ENCODE measurements at places on chromosomes 2 and 18.

DNA sequence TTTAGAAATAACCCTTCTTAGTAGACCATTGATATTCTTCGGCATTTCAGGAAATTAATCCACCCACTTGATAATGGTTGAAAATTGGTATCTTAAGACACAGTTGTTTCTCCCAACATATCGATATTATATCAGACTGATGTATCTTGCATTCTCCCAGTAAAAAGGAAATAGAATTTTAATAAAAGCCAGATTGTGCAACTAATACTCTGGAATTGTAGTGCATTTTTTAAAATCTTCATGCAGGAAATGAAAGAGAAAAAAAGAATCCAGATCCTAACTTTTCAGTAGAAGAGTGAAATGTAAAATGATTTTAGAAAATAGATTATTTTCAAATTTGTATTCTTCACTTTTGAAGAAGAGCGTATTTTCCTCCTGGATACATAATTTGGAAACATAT is 1168.4 kb downstream of the DPP10 start:
- no peak for DNase-seq

DNA sequence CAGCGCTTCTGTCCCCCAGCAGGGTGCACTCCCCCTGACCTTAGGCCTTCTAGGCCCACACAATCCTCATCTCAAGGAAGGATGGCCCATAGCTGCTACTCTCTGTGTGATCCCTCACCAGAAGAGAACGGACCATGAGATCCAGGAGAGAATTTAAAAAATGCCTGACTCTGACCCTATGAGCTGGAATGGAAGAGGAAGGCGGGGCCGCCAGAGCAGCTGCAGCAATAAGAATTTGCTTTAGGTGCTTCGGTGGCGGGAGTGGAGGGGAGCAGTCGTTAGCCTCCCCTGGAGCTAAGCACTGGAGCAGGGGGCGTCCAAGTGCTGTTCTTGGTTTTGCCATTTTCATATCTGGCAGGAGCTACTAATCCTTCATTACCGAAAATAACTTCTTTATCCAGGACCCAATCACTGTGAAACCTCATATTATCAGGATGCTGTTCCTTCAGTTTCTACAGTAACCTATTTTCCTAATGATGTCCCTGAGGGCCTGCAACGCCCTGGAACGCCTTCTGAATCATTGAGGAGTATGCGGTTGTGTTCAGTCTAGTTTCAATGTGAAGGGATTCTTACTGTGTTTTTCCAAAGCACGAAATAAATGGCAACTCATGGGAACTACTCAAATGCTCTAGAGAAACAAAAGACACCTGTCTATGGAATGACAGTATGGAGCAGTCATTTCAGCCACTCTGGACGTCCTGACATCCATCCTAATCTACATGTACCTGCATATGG is 105.1 kb upstream of the SIX2 start:
- no peak for DNase-seq

DNA sequence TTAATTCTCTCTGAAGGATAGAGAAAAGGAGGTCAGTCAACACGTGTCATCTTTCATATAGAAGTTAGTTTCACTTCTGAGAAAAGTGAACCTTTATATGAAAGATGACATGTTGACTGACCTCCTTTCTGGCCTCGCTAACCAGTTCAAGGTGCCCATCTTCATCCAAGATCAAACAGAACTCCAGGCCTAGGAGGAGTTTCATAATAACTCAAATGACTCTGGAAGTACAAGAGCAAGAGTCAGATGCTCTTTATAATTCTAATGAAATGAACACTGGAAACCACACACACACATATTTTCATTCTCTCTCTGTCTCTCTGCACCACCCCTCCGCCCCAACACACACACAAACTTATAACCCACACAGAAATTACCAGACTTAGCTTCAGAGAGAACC is 16.3 kb downstream of the ANKRD44 start:
- no peak for DNase-seq

DNA sequence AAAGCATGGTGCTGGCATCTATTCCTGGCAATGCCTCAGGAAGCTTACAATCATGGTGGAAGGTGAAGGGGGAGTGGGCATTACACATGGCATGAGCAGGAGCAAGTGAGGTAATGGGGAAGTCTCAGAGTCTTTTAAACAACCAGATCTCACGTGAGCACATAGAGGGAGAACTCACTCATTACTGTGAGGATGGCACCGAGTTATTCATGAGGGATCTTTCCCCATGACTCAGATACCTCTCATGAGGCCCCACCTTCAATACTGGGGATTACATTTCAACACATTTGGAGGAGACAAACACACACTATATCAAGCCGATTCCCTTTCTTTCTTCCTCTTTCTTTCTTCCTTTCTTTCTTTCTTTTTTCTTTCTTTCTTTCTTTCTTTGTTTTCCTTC is 47.9 kb upstream of the FANCL start:
- DNase-seq, result peak; percentile 45

DNA sequence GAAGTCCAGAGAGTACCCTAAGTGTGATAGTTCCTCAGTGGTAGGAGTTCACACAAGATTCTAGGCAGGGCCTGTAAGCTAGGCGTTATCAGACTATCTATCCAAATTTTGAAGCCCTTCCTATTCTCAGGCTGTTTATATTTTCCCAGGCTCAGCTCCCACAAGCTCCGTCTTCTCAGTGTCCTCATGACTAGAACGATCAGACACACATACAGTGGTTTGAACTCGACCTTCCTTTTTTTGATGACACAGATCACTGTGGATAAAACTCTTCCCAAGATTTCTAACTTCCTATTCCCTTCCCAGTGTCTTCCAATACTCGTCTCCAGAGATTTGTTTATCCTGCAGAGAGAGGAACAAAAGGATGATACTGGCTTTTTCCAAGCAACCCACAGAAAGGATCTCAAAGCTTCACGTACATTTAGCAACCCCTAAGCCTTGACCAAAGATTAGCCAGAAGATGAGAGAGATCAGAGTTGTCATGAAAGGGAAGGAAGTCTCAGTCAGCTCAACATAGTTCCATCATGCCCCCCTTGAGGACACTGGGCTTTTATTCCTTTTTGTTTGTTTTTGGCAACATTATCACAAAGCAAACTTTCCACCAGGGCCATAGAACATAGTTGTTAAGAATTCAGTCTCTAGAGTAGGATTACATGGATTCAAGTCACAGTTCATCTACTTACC is 42.3 kb upstream of the DOK6 start:
- DNase-seq, result no peak

DNA sequence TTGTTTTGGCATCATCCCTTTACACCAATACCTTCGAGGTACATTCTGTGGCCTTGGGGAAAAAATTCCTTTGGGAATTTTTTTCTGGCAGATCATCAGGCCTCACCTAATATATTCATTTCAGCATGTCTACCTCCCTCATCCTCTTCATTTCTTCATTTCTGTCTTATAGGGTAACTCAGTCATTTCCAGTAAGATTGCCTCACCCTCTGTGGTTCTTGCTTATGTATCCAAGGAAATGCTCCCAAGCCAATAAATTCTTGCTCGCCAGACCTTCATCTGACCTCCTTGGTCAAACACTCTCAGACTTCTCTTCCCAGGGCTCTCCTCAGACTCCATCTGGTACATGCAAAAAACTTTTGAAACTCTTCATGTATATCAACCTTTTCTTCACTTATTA is 265.6 kb downstream of the TMX3 start:
- DNase-seq, result no peak

DNA sequence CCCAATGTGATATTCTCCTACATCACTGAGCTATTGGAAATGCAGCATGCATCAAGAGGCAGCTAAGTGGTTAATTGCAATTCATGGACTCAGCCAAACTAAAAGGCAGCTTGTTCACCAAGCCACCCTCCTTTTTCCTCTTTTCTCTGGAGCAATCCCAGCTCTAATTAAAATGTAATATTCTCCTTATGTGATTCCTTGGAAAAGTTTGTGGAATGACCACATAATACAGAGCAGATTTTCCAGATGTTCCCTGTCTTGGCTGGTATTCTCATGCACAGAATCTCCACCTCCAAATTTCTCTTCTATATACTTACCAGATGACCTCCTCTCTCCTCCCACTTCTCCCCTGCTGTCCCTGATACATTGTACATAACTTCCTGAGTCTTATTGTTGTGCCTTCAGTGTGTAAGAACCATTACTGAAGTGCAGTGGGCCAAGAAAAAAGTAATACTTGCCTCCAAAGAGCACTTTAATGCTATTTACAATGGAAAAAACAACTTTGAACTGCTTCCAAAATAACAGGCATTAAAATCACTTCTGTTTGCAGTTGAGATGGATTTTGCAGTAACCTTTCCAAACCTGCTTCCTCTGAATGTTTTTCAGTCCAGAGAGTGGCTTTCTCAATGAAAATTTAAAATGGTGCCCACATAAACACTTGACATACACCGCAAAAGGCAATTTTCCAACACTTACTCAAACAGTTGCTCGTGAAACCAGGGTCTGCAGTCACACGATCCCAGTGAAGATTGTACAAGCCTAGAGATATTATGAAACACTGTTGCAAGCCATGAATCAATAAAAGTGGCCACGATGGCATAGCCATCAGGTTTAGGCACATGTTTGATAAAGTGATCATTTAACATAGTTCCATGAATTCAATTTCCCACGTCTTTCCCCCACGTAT is 258.0 kb downstream of the MTX2 start:
- no peak for DNase-seq
